Daoy (cell line): ENCODE measurements at places on chromosomes 5 and 9. TPM values are rescaled to one million over a fixed set of nuclear protein-coding genes. Genes with fewer than 3 reads are reported as not detected.
A peak's percentile ranks its signal among the peaks of the same experiment; 100 is the strongest.

Gene NEURL1B
- 2.6 and 2.8 TPM in 2 replicates for total RNA-seq

DNA sequence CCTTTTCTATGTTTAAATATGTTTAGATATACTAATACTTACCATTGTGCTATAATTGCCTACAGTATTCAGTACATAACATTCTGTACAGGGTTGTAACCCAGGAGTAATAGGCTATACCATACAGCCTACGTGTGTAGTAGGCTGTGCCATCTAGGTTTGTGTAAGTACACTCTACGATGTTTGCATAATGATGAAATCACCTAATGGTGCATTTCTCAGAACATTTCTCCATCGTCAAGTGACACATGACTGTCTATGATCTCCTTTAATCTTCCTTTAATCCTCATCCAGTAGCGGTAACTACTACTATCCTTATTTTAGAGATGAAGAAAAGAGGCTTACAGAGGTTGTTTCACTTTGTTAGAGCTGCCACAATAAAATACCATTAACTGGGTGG, 369.2 kb downstream of the PLK2 start:
- no peak for DNase-seq

DNA sequence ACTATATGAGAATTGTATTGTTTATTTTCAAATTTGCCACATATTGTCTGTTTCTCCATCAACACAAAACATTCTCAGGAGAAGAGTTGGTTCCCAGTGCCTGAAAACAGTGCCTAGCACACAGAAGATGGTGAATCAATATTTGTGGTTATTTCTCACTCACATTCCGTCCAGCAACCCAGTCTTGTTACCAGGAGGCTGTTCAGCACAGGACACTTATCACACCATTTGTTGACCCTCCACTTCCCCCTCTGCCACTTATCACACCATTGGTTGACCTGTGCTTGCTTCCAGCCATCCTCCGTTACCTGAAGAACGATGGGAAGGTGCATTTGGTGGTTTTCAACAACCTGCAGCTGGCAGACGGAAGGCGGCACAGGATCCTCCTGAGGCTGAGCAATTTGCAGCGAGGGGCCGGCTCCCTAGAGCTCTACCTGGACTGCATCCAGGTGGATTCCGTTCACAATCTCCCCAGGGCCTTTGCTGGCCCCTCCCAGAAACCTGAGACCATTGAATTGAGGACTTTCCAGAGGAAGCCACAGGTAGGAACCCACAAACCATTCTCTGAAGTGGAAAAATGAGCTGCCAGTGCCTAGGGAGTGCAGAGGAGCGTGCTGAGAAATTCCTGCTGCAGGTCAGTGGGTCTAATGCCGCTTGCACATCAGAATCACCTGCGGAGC, 20.5 kb downstream of the THBS4 start:
- no peak for DNase-seq

DNA sequence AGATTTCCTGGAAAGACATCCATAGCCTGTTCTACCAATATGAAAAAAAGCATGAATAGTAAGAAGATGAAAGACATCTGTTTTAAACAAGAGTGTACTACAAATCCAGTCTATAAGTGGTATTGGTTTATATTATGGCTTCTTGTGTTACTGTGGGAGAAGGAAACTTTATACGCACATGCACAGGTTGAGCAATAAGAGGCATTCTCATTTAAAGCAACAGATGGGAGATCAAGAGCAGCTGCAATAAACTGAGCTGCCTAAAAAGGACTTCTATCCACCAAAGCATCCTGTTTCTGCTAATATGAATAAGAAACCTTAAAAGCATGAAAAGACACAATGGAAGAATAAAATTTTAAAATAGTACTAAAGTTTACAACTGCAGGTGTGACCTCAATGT, 8.6 kb upstream of the PCDHB1 start:
- DNase-seq = no peak

Gene SLC36A2
- not detected in 2 replicates for total RNA-seq

DNA sequence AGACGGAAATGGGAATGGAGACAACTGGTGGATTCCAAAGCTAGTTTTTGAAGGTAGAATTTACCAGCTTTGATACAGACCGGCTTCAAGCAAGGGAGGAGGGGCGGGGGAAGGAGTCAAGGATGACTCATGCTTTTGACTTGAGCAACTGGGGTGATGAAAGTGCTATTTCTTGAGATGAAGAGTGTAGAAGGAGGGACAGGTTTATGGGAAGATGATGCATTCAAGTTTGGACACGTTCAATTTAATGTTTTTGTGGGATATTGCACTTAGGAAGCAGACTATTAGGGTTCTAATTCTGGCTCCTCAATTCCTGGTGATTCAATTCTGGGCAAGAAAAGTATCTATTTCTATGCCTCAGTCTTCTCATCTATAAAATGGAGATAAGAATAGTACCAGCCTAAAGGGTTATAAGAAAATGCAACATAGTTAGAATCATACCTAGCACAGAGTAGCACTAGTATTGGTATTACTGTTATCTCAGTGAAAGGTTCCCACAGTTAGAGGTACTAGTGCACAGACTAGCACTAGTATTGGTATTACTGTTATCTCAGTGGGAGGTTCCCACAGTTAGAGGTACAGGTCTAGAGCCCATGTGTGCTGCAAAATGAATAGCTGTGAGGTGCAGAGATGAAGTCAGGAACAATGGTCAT, 4.6 kb downstream of the NIPAL4 start:
- DNase-seq = peak; percentile 84

Gene FAM151B
- total RNA-seq = 4.3 and 7.0 TPM in 2 replicates

Gene PCDHGB3
- total RNA-seq = 0.68 and 1.1 TPM in 2 replicates

DNA sequence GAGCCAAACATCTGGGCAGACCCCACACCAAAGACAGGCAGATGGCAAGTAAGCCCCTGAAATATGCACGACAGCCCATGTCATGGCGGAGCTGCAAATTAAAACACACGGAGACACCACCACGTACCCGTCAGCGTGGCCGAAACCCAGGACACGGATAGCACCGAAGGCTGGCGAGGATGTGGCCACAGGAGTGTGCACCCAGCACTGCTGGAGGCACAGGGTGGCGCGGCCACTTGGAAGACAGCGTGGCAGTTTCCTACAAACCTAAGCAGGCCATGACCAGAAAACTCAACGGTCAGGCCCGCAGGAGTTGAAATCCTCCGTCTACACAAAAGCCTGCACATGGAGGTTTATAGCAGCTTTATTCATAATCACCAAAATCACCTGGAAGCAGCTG, 12.8 kb downstream of the SLC9A3 start:
- DNase-seq = no peak

GRCh38 chr5:170854566-170854965, 7.3 kb upstream of the RANBP17 start:
- no peak for DNase-seq

Gene SYNPO
- total RNA-seq = 4.5 and 5.4 TPM in 2 replicates

Gene ORM1
- not detected in 2 replicates for total RNA-seq

GRCh38 chr5:77308154-77308960, 97.9 kb downstream of the PDE8B start:
- DNase-seq = no peak

Gene MORN5
- total RNA-seq = not detected in 2 replicates

Gene SPINK5
- not detected in 2 replicates for total RNA-seq
